ENCODE measurements at places on chromosomes 7 and 10.

GRCh38 chr10:88531392-88532052, 51.6 kb downstream of the RNLS start:
- no peak for DNase-seq

DNA sequence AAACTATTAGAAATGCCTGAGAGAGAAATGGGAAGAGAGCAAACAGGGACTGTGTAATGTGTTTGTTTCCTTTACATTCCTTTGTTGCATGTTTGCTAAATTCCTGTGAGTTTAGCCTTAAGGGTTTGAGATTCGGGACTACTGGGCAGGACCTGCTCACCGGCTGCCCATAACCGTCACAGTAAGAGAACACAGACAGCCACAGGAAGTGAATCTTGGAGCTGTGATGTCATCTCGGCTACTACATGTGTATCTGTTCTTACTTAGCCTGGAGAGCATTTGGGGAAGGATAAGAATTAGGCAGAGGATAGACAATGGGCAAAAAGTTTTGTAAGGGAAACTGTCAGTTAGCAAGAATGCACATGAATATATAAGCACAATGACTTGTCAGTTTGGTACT, 485.1 kb upstream of the KLF6 start:
- no peak for DNase-seq

GRCh38 chr7:157908006-157908782, 571.4 kb downstream of the DNAJB6 start:
- no peak for DNase-seq

DNA sequence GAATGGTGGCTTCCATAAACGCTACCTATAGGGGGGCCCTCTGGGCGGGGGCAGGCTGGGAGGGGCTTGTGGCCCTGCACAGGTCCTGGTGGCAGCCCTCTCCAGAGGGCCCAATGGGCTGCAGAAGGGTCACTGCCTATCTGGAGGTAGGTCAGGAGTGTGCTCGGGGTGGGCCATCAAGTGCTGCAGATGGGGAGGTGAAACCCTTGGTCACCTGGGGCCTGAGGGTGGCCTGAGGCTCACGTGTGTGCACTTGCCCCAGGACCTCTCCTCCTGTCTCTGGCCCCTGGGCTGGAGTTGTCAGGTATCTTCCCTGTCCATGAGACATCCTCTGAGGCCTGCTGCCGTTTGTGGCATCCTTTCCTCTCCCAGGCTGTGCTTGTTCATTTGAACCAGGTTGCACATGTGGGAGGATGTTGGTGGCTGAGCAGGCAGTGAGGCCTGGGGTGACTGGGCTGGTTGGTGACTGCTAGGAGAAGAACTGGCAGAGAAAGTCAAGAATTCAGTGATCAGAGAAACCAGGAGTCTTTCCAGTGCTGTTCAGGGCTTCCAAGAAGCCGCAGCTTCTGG, 21.1 kb upstream of the SH2D4B start:
- no peak for DNase-seq

GRCh38 chr10:5944389-5945189, 32.8 kb downstream of the IL15RA start:
- DNase-seq, result no peak

DNA sequence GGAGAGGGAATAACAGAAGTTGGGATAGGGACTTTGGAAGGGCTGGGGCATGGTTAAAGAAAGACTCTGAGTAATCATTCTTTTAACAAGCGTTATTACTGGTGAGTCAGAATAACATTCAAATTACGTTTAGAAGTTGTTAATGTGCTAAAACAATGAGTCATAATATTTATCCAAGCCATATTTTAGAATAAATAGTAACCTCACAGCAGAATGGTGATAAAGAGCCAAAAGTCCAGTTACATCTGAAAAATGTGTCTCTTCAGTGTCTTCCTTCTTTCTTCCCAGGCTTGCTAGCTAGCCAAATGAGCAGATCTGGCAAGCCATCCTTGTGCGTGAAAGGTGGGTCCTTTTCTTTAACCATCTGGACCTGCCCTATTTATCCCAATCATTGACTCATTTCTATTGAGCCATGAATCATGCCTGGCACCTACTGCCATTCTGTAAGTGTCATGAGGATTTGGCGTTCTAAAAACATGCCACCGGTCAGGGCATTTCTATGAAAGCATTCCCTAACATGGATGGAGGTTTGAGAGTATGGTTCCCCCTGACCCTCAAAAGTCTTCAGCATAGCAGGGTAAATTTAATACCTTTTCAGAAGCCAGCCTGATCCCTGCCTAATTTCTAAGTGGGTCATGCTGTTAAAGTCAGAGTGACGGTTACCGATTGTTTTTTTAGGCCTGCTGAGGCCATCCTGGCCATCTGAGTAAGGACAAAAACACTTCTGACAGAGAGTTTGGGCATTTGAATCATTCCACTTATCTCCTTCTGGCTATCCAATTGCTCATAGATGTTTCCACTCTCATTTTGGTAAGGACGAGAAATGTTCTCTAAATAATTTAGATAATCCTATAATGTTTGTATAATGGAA, 26.9 kb downstream of the MYPN start:
- no peak for DNase-seq

- DNase-seq, result no peak
Measured at GRCh38 chr10:71970331-71970730, 6.1 kb downstream of the CHST3 start.

DNA sequence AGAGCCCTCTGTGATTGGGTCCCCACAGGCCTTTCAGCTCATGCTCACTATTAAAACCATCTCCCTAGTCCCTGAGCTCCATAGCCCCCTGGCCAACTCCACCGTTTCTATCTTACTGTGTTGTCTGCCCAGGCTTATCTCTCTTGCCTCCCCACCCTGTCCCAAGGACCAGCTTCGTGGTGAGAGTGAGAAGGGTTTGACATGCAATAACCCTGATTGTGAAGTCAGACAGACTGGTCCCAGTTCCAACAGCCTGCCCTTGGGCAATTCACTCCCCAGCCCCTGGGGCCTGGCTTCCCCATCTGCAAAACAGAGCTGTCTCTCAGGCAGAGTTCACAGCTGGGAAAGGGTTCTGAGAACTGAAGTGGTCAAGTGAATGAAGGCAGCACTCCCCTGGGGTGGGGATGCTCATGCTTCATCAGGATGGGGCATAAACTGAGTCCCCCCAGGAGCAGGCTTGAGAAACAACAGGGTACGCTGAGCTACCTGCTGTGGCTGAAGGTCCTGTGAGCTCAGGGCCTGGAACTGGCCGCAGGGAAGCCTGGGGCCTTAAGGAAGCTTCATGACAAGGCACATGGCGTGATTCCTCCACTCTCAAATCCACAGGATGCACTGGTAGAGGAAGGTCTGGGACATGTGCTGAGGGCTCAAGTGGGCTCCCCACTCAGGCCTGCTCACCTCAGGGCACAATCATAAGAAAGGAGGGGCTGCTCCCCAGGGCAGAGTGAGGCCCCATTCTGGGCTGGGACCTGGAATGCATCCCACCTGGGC, 1.8 kb upstream of the PPIF start:
- DNase-seq, result no peak

DNA sequence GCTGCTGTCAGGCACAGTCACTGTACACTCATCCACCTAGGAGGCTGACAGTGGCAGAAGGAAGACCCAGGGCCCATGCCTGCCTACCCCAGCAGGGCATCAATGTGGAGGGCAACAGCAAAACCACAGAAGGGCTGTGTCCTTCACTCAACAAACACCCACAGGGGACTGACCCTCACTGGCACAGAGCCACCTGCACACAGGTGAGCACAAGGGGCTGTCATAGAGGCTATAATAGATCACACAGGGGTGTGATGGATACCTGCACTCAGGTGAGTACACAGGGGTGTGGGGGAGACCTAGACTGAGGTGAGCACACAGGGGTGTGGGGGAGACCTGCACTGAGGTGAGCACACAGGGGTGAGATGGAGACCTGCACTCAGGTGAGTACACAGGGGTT, 132.8 kb upstream of the TCERG1L start:
- DNase-seq, result no peak

DNA sequence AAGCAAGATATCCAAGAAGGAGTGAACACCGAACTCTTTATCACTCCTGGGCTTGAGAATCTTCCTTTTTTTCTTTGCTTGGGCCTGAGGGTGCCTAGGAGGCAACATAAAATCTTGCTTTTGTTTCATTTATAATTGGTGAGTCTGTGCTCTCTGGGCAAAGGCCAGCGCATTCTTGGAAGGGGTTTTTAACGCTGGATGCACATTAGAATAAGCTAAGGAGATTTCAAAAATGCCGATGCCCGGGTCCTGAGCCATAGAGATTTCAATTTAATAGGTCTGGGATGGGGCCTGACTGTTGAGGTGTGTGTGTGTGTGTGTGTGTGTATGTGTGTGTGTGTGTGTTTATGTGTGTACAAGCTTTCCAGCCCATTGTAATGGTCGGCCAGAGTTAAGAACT, 62.0 kb upstream of the SORCS3 start:
- no peak for DNase-seq

GRCh38 chr10:91420868-91421267, 10.7 kb downstream of the HECTD2 start:
- no peak for DNase-seq

DNA sequence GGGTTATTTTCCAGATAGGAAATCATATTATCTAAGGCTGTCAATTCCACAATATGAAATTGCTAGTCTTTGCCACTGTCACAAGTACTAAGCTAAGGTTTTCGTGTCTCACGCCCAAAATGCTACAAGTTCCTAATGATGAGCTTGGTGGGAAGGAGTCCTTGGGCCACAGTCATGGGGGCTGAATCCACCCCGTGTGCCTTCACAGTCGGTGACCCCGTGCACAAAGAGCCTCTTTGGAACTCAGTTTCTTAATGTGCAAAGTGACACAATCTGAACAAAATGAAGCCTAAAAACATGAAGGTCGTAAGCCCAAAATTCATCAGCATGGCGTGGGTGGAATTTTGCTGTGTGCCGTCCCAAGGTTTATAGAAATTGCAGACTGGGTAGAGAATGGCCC, 337.0 kb upstream of the GALNT17 start:
- DNase-seq, result no peak

DNA sequence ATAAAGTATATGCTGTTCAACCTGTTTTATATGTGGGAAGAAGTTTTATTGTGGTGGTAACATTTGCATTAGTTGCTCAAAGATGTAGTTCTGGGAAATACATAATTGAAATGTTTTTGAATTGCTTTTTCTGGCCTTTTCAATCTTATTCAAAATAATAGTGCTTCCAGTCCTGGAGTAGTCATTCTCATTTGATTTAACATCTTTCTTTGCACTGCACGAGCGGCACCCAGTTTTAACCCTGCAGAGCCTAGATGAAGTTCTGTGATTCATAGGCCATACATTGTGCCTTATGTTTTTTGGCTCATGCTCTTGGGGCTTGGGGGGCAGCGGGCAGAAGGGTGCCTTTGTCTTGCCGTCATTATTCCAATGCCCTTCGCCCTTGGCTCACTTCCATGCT, 9.9 kb downstream of the ARID5B start:
- DNase-seq, result no peak

DNA sequence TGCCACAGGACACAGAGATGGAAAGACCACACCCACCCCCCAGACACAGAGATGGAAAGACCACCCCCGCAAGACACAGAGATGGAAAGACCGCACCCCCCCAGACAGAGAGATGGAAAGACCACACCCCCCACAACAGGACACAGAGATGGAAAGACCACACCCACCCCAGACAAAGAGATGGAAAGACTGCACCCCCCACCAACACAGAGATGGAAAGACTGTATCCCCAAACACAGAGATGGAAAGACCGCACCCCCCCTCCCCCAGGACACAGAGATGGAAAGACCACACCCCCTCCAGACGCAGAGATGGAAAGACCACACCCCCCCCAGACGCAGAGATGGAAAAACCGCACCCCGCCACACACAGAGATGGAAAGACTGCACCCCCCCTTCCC, 8.0 kb downstream of the ZNF511 start:
- DNase-seq, result no peak

DNA sequence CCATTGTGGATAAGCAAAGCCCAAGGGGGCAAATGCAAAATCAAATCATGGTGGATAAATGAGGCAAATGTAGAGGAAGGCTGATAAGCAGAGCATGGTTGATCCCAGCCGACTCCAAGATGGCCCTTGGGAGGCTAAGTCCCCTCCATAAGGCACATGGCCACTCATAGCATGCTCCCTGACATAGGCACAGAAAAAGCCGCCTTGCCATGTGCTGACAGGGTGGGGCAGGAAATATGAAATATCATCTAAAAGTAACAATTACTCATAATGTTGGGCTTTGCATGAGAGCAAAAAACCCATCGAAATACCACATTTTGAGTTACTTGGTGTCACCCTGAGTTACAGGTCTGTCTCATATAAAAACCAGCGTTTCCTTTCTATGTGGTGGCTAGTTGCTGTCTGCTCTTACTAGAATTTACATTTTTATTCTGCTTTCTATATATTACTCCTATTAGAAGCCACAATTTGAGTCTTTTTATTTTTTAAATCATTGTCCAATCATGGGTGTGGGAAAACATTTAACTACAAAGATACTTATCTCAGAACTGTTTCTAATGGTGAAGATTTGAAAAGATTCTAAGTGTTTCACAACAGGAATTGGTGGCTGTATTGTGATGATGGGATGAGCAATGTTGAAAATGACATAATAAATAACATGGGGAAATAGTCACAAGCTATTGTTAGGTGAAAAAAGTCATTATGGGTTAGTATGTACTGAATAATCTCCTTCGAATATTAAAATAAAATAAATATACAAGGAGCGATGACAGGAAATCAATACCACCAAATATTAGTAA, 102.7 kb downstream of the CUBN start:
- peak; percentile 50 for DNase-seq

- DNase-seq, result no peak
Measured at GRCh38 chr7:22332461-22332870, 24.5 kb downstream of the RAPGEF5 start.

GRCh38 chr7:14751461-14751860, 151.1 kb downstream of the DGKB start:
- DNase-seq, result no peak

DNA sequence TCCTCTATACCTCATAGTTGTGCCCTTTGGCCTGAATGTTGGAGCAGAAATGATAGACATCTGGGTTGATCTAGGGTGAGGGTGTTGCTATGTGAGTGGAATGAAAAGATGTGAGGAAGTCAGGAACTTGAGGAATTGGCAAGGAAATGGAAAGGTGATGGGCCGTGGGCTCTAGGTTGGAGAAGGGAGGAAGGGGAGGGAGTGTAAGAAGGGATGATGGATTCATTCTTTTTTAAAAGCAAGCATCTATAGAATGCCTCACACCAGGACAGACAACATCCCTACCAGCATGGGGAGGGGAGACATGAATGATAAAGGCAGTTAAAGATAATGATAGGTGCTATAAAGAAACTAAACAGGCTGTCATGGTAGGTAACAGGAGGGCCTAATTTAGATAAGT, 168.1 kb downstream of the WNT2 start:
- no peak for DNase-seq

DNA sequence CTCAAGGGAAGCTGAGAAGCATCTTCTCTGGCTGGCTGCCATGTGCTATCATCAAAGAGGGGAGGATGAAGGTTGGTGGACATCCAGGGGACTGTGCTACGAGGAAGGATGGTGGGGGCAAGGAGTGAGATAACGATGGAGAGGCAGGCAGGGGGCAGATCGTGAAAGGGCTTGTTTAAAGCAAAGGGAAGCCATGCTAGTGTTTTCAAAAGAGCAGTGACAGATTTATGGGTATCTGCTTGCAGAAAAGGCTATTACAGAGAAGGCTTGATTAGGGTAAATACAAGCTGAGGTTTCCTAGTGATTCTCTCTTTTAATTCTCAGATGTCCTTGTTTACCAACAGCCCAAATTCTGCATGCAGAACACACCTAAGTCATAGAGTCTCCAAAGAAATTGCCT, 88.9 kb upstream of the MKX start:
- no peak for DNase-seq

Measured in stimulated activated CD4-positive, alpha-beta T cell treated with anti-CD3 and anti-CD28 coated beads, Interleukin-15, amount 100 ng/mL, for 48 hours (primary cell).